ENCODE measurements at places on chromosomes 2 and 18. TPM values are rescaled to one million over a fixed set of nuclear protein-coding genes. Genes with fewer than 3 reads are reported as not detected.

DOCK10 gene
- total RNA-seq, result 2.6 TPM

DNA sequence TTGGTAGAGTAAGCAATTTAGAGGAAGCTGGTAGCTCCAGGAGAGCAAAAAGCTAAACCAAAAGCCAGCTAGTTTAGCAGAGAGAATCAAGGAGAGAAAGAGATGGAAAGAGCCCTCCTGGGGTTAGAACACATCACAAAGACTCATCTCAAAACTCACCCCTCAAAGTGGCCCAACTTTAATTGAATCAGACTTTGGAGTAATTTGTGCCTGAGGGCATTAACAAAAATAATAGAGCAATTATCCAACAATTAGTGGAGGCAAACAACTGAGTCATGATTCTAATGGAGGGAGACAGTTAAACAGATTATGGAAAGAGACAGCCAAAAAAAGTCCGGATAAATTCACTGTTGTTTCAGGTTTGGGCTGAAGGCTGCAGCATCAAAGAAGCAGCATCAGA is 417.4 kb downstream of the KCNJ3 start:
- no peaks in the 10 kb centered on the region for H3K27me3 ChIP-seq
- no peak overlapping the region for H3K27ac ChIP-seq
- H3K4me3 ChIP-seq, result no peak overlapping the region
- H3K4me1 ChIP-seq, result no peaks in the 10 kb centered on the region

DNA sequence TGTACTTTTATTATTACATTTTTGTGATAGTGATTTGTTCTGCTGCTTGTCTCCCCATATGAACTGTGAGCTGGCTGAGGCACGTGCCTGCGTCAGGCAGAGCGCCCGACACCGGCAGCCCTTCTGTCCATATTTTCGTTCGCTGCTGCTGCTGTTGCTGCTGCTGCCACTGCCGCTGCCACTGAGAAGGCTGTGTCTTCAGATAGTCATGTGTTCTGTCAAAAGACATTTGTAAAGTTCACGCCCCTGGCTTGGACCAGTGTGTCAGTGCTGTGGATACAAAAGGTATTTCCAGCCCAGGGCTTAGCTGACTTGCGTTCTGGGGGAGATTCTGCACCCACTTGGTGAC is 47.0 kb downstream of the TWIST2 start:
- no peak overlapping the region for H3K27ac ChIP-seq
- H3K36me3 ChIP-seq, result no peaks in the 10 kb centered on the region
- no peak overlapping the region for H3K4me3 ChIP-seq
- peaks cover 12% of the 10 kb centered on the region for H3K4me1 ChIP-seq
- no peak for DNase-seq

DNA sequence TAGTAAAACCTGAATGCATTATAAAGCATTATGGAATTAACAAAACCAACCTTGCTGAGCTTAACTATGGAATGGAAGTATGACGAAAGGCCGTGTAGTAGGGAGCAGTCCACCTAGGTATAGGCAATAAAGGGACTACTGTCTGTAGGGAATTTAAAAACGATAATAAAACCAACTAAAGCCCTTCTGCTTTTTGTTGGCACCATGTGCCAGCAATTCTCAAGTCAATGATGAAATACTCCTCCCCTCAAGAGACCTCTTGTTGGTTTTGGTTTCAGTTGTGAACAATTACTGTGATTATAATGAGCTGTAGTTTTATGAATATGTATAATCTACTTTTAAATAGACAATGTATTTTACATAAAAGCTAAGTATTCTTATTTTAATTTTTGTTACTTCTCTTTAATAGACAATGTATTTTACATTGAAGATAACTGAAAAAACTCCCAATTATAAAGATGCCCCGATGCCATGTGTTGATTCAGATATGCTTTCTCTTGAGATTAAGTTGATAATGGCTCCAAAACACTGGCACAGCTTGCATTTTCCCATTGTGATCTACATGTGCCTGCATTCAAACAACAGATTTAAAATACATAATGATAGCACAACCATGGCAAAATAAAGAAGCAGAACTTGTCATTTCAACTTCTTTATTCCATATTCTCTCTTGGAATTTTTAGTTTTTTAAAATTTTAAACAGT is 55.5 kb upstream of the ZDBF2 start:
- no peaks in the 10 kb centered on the region for H3K27me3 ChIP-seq
- H3K27ac ChIP-seq, result no peak overlapping the region
- no peaks in the 10 kb centered on the region for H3K4me1 ChIP-seq

- no peak overlapping the region for H3K27ac ChIP-seq
- no peak overlapping the region for H3K4me3 ChIP-seq
- H3K4me1 ChIP-seq, result peaks cover 14% of the 10 kb centered on the region
Observed at GRCh38 chr2:237876951-237877491, 17.6 kb downstream of the RAMP1 start.

DNA sequence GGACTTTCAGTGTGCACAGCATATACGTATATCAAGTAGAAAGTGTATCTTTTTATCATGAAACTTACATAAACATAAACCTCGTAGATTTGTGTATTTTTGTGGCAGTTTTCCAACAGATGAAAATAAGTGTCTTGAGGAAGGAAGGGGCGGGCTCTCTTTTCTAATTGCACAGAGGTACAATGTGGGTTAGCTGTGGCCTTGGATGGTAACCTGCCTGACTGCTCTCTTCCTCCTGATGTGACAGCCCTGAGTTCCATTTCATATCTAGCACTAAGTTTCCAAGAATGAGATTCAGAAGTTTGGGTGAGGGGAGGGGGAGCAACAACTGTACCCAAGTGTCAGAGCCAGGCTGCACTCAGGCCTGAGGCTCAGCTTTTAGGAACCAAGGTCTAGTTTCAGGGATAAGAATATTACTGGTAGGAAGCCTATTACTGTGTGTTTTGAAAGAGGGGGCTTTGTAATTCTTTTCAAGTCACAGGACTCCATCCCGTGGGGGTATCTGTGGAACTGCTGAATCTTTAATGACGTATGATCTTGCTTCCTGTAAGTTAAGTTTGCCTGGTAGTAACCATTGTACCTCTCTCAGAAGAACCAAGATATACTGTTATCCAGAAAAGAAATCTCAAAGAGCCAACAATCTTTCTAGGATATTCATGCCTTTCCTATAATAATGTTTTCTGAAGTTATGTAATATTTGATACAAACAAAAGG is 483.7 kb downstream of the PTPRM start:
- H3K4me1 ChIP-seq, result peaks cover 36% of the 10 kb centered on the region
- no peak overlapping the region for H3K27ac ChIP-seq
- no peak for DNase-seq

- DNase-seq, result no peak
- no peaks in the 10 kb centered on the region for H3K4me1 ChIP-seq
- no peaks in the 10 kb centered on the region for H3K27me3 ChIP-seq
Observed at GRCh38 chr2:2050446-2050845, 280.6 kb downstream of the MYT1L start.

SLC9A2 gene
- total RNA-seq, result 0.46 TPM

DNA sequence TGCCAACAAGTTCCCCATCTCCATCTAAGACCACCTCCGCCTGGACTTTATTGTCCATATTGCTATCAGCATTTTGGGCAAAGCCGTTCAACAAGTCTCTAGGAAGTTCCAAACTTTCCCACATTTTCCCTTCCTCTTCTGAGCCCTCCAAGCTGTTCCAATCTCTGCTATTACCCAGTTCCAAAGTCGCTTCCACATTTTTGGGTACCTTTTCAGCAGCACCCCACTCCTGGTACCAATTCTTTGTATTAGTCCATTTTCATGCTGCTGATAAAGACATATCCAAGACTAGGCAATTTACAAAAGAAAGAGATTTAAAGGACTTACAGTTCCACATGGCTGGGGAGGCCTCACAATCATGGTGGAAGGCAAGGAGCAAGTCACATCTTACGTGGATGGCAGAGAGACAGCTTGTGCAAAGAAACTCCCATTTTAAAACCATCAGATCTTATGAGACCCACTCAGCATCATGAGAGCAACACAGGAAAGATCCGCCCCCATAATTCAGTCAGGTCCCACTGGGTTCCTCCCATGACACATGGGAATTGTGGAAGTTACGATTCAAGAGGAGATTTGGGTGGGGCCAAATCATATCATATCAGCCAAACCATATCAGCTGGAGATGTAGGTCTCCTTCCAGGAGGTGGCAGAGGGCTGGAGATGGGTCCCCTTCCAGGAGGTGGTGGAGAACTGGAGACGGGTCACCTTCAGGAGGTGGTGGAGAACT is 19.8 kb upstream of the TXNDC2 start:
- no peak for DNase-seq
- H3K27me3 ChIP-seq, result no peaks in the 10 kb centered on the region
- H3K36me3 ChIP-seq, result peaks cover under 1% of the 10 kb centered on the region
- no peak overlapping the region for H3K4me3 ChIP-seq
- no peak overlapping the region for H3K27ac ChIP-seq

BMP10 gene
- total RNA-seq, result not detected

GRCh38 chr2:215548714-215549113 is 112.8 kb upstream of the FN1 start:
- no peaks in the 10 kb centered on the region for H3K27me3 ChIP-seq
- no peaks in the 10 kb centered on the region for H3K36me3 ChIP-seq
- H3K4me3 ChIP-seq, result no peak overlapping the region
- no peaks in the 10 kb centered on the region for H3K4me1 ChIP-seq
- DNase-seq, result no peak
- no peak overlapping the region for H3K27ac ChIP-seq

GRCh38 chr2:219944866-219945265 is 317.4 kb downstream of the SLC4A3 start:
- no peak for DNase-seq
- H3K27ac ChIP-seq, result no peak overlapping the region
- no peaks in the 10 kb centered on the region for H3K4me1 ChIP-seq
- no peak overlapping the region for H3K4me3 ChIP-seq
- no peaks in the 10 kb centered on the region for H3K36me3 ChIP-seq

IL37 gene
- not detected for total RNA-seq

CHST10 gene
- 8.2 TPM for total RNA-seq

IL36RN gene
- total RNA-seq, result not detected

- no peaks in the 10 kb centered on the region for H3K36me3 ChIP-seq
- no peaks in the 10 kb centered on the region for H3K27me3 ChIP-seq
- no peak for DNase-seq
Observed at GRCh38 chr2:215460682-215461382, 25.0 kb upstream of the FN1 start.

DNA sequence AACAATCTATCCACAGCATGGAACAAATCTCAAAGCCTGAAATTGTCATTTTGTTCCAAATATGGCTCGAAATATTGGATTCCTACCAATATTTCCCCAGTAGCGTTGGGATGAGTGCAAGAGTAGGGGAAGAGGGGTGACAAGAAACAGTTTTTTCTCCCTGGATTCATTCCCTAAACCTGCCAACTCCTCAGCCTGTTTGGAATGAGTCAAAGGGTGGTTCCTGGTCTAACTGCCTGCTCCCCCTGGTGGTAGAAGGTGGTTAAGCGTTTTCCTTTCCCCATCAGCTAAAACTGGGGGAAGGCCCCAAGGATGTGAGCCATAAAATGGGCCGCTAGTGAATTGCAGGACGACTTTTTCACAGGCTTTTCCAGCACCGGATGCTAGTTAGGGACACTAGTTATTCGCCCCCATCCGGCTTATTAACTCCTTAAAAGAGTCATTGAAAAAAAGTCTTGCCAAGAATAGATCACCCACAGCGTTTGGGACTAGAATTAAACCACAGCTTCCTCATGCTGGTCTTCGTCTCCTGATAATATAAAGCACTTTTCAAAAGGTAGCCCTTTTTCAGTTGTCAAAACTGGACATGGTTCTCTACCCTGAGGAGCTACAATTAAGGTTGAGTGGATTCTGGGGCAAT is 72.5 kb downstream of the DHRS9 start:
- no peaks in the 10 kb centered on the region for H3K4me1 ChIP-seq
- no peaks in the 10 kb centered on the region for H3K27me3 ChIP-seq
- no peak overlapping the region for H3K27ac ChIP-seq
- no peak overlapping the region for H3K4me3 ChIP-seq
- peak; percentile 30 for DNase-seq

DNA sequence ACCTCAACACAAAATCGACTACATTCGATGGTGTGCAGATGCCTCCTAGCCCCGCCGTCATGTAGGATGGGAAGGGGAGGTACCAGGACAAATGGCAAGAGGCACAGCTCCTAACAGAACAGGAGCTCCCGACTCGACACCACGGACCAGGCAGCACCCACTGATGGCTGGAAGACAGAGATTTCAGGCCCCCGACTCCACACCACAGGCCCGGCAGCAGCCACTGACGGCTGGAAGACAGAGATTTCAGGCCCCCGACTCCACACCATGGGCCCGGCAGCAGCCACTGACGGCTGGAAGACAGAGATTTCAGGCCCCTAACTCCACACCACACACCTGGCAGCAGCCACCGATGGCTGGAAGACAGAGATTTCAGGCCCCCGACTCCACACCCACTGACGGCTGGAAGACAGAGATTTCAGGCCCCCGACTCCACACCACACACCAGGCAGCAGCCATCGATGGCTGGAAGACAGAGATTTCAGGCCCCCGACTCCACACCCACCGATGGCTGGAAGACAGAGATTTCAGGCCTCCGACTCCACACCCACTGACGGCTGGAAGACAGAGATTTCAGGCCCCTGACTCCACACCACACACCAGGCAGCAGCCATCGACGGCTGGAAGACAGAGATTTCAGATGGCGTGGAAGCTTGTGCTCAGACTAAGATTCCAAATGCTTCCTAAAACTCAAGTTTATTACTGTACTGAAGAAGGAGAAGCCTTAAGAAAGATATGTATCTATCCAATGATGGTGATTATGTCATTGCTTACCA is 135.5 kb downstream of the EIPR1 start:
- DNase-seq, result no peak
- no peaks in the 10 kb centered on the region for H3K4me1 ChIP-seq
- H3K4me3 ChIP-seq, result no peak overlapping the region
- H3K27ac ChIP-seq, result no peak overlapping the region
- H3K27me3 ChIP-seq, result no peaks in the 10 kb centered on the region

GPR39 gene
- not detected for total RNA-seq

GRCh38 chr2:26651470-26651771 is 10.3 kb upstream of the CIB4 start:
- no peak for DNase-seq
- H3K4me1 ChIP-seq, result no peaks in the 10 kb centered on the region
- peak overlapping the region; percentile 25 for H3K27ac ChIP-seq
- H3K27me3 ChIP-seq, result peaks cover 4% of the 10 kb centered on the region
- H3K4me3 ChIP-seq, result no peak overlapping the region

LRP1B gene
- total RNA-seq, result 0.12 TPM

NT5DC4 gene
- not detected for total RNA-seq

DHRS9 gene
- 1.3 TPM for total RNA-seq

DNA sequence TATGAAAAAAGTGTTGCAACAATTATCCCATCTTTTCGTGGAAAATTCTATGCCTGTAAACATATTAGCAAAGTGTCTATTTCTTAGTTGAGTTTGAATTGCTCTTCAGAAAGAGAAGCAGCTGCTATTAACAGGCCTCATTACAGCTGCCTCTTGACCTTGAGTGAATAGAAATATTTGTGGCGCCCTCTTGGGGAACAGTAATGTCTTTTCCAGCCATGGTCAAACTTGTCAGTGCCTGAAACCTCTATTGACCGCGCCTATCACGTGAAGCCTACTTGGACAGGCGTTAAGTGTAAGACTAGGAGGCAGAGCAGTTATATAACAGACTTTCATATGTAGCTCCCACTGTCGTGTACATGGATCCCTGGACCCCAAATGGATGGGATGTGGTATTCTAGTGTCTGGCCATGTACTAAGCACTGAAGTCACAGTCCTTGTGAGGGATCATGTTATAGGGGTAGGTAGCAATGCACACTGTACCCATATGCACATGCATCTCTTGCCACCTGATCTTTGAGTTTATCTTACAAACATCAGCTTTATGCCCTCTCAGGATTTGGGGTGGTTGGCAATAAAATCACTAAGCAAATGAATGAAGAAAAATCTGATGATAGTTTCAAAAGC is 245.0 kb downstream of the PTGR3 start:
- no peaks in the 10 kb centered on the region for H3K4me1 ChIP-seq
- H3K27ac ChIP-seq, result no peak overlapping the region
- H3K4me3 ChIP-seq, result no peak overlapping the region
- H3K36me3 ChIP-seq, result no peaks in the 10 kb centered on the region
- no peaks in the 10 kb centered on the region for H3K27me3 ChIP-seq
